ENCODE measurements at places on chromosomes 11 and 22. TPM values are rescaled to one million over a fixed set of nuclear protein-coding genes. Genes with fewer than 3 reads are reported as not detected.

GRCh38 chr11:65501186-65501471 lies 2.3 kb downstream of the MALAT1 start:
- DNase-seq = no peak

GRCh38 chr11:2151500-2152257 lies 9.3 kb downstream of the INS start:
- peak; percentile 77 for DNase-seq

- no peak for DNase-seq
Observed at GRCh38 chr22:21714059-21714770, 21.4 kb downstream of the YPEL1 start.

The MMP12 gene
- 1.5 TPM for total RNA-seq

The TREH gene
- total RNA-seq = not detected

Data from H4 (cell line).